ENCODE measurements at places on chromosomes 1 and 21.
A peak's percentile ranks its signal among the peaks of the same experiment; 100 is the strongest.

- no peak for DNase-seq
Measured at GRCh38 chr1:168427051-168427450, 116.7 kb downstream of the XCL2 start.

DNA sequence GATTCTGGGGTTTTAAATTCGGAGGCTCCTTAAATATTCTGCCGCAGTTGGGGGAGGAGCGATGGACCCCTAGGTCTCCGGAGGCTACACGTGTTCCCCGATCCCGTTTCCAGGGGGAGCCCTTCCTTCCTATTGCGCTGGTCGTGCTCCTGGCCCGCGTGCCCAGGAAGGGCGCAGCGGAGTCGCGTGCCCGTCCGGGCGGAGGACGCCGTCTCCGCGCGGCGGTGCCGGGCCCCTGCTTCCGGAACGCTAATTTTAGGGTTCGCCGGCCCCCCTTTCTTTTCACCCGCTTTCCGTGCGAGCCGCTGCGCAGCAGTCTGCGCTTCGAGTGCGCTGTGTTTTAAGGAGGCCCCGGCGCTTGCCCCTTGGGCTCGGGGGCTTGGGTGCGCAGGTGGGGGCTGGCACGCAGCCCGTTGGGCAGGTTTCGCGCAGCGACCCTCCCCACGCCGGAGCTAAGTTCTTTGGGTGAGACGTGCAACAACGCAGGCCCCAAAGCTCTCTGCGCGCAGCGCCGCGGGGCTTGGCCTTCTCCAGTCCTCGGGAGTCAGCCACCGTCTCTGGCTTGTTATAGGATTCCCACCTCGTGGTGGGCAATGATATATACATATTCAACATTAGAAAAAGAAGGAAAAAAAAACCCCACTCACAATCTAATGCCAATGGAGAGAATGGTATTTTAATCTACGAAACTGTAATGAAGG, 43.5 kb upstream of the DNAJC6 start:
- peak; percentile 81 for DNase-seq

- no peak for DNase-seq
Measured at GRCh38 chr21:25369524-25370300, 237.6 kb downstream of the MRPL39 start.

DNA sequence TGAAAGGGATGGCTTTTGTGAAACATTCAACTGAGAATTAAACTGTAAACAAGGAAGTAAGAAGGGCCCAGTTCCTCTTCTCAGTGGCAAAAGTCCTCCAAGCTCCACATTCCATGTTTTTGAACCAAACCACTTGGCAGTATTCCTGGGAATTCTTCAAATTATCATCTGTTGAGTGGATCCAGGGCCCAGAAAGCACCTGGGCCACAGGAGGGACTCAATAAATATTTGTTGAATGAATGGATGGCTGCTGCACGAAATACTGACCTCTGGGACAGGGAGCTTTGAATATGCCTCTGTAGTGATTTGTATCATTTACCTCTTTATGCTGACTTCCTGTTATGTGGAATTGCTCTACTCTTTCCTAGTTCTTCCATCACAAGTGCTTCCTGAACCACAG, 4.7 kb downstream of the SLC35F3 start:
- no peak for DNase-seq

- no peak for DNase-seq
Measured at GRCh38 chr1:44084998-44085675, 33.5 kb upstream of the KLF17 start.

DNA sequence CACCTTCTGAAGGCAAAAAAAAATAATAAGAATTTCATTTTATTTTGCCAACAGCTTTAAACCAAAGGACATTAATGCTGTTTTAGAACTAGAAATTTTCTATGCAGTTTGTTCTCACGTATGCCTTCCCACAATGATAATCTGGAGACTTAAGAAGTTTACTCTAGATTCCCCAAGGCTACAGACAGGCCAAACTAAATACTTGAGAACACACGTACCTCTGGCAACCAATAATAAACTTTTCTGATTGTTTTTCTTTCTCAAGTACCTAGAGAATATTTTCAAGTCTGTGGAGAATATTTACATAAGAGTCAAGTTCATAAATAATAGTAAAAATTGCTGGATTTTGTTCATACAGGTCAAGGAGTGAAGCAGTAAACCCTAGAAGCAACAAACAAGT, 15.9 kb downstream of the CLDN8 start:
- DNase-seq: no peak

DNA sequence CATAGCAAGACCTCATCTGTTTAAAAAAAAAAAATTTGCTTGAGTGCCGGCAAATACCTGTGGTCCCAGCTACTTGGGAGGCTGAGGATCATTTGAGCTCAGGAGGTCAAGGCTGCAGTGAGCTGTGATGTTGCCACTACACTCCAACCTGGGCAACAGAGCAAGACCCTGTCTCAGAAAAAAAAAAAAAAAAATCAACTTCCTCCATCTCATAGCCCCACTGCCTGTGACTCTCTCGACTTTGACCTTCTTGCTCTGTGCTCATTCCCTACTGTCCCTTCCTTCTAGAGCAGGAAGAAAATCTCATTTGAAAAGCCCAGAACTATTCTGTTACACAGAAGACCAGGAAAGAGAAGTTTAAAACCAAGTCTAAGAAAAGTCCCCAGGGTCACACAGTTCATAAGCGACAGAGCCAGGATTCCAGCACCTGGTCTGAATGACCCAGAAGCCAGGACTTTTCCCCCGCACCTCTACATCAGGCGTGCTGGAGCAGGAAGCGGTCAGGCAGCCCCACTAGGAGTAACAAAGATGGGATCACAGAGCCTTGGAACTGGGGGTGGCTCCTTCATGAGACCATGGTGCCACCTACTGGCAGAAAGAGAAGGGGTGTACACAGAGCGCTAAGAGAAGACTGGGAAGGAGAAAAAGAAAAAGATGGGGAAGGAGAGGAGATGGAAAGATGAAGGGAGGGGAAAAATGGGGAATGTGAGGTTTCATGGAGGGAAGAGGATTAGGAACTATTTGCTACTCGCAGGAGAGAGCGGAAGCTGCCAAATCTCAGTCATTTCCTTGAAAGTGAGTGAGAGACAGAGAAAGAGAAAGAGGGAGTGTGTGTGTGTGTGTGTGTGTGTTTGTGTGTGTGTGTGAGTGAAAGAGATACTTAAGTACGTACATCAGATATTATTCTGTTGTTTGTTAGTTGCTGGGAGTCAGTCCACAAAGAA, 3.1 kb upstream of the P3R3URF start:
- peak; percentile 85 for DNase-seq

DNA sequence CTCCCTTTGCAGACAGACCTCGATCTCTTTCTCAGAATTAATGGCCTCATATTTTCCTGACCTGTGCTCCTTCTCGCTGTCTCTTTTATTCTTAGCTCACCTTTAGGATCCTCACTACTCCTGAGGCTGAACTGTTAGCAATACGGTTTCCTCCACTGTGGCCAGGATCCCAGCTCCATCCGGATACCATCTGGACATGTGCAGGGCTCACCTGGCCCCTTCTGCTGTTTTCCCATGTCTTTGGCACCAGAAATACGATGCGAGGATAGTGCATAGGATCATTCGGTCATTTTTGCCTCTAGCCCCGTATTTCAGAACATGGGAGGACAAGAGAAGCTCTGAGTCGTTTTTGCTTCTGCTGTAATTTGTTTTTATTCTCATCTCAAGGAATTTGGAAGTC, 108.5 kb upstream of the KIF26B start:
- DNase-seq: no peak

- DNase-seq: no peak
Measured at GRCh38 chr1:230550428-230550827, 91.9 kb upstream of the COG2 start.

GRCh38 chr1:26724926-26725325, 29.1 kb downstream of the ARID1A start:
- DNase-seq: no peak

DNA sequence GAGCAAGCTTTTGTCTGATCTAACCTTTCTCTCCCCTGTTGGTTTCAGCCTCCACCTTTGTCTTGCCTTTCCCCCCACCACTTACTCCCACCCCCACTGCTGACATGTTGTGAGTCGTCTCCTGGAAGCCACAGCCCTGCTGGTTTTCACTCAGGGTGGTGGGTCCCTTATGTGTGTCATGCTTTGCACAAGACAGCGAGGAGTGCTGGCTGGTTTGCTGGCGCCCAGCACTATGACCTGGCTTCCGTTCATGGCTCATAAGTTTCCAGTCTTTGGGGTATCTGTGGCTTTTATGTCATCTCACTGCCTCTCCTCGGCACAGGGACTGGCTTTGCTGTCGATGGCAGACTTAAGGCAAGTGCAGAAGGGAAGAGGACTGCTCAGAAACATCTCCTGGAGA, 177.7 kb downstream of the KIF26B start:
- no peak for DNase-seq

GRCh38 chr21:44694776-44695175, 2.2 kb upstream of the KRTAP10-12 start:
- DNase-seq: no peak

Measured in WERI-Rb-1 (cell line).